ENCODE measurements at places on chromosomes 1 and 21.

DNA sequence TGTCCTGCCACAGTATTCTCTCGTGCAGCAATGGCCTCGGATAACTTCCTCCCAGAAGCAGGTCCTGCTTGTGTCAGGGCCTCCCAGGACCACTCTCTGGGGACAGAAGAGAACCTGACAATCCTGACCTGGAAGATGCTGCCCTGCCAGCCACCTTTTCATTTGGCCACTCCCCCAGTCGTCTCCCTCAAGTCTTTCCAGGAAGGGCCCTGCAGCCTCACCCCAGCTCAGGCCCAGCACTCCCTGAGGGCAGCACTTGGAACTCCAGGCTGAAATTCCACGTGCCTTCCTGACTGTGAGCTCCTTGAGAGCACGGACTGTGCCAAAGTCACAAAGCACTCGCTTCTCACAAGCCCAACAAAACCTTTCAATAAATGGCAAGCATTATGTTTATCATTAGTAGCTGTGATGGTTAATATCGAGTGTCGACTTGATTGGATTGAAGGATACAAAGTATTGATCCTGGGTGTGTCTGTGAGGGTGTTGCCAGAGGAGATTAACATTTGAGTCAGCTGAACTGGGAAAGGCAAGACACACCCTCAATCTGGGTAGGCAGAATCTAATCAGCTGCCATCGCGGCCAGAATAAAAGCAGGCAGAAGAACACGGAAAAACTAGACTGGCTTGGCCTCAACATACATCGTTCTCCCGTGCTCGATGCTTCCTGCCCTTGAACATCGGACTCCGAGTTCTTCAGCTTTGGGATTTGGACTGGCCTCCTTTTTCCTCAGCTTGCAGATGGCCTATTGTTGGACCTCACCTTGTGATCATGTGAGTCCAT, 2.3 kb upstream of the CLEC20A start:
- no peak for DNase-seq

DNA sequence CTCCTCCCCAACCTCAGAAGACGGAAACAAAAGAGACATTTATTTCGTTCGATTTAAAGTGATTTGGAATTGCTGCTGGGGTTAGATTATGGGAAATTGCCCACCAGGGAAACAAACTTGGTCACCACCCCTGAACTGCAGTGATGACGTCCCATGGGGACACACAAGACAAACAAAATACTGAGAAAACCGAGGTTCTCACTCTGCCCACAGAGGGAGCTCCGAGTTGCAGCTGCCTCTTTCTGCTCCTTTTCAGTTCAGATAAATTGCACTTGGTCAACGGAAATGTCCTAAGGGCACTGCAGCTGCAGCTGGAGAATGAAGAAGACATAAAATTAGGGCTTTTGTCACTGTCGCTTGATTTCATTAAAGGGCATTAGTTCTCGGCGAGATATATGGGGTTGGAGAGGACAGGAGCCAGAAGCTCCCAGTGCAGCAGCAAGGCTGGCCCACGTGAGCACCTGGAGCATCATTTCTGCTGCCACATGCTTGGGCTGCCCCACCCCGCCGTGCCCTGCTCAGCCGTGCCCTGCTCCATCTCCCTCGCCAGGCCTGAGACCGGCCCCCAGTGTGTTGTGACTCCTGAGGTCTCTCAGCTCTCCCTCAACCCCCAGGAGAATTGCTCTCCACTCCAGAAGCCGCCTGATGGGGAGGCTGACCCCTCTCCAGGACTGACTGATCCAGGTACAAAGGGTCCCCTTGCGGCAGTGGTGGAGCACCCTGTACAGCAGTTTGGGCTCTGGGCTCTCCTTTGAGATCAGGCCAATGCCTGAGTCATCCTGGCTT, 231.7 kb upstream of the AJAP1 start:
- DNase-seq = no peak

- peak; percentile 24 for DNase-seq
Observed at GRCh38 chr21:44370027-44370735, 16.8 kb downstream of the TRPM2 start.

- DNase-seq = no peak
Observed at GRCh38 chr1:203691447-203691846, 64.8 kb downstream of the ATP2B4 start.
